ENCODE measurements at places on chromosomes 1 and 21. TPM values are rescaled to one million over a fixed set of nuclear protein-coding genes. Genes with fewer than 3 reads are reported as not detected.

The IKBKE gene
- 83.5 TPM for total RNA-seq

The HSPB7 gene
- not detected for total RNA-seq

The NR1I3 gene
- total RNA-seq, result not detected

The DNAJC6 gene
- total RNA-seq, result 3.3 TPM

GRCh38 chr1:174976436-174977108 lies 23.2 kb upstream of the CACYBP start:
- DNase-seq, result no peak
- no peak overlapping the region for H3K4me3 ChIP-seq
- H3K4me1 ChIP-seq, result peaks cover 14% of the 10 kb centered on the region
- peaks cover 37% of the 10 kb centered on the region for H3K36me3 ChIP-seq
- H3K27ac ChIP-seq, result no peak overlapping the region

GRCh38 chr1:178241837-178242236 lies 147.9 kb downstream of the RASAL2 start:
- no peaks in the 10 kb centered on the region for H3K27me3 ChIP-seq
- H3K36me3 ChIP-seq, result no peaks in the 10 kb centered on the region
- H3K4me1 ChIP-seq, result no peaks in the 10 kb centered on the region
- DNase-seq, result no peak
- no peak overlapping the region for H3K27ac ChIP-seq

DNA sequence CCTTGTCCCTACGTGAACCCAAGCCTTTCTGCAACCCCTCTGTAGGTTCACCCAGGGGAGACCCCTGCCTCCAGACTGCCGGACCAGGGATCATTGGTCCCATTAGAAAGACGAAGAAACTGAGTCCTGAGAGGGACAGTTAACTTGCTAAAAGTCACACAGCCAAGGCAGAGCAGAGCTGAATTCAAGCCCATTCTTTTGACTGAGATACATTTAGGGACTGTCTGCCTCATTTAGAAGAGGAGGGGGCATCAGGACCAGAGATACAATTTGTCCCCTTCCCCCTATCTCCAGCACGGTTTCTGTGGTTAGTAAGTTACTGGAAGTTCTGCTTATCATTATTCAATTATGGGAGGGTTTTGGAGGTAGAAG lies 19.1 kb downstream of the KCNQ4 start:
- peaks cover 1% of the 10 kb centered on the region for H3K27me3 ChIP-seq
- H3K4me1 ChIP-seq, result peaks cover 15% of the 10 kb centered on the region
- peak overlapping the region; percentile 48 for H3K27ac ChIP-seq
- H3K36me3 ChIP-seq, result no peaks in the 10 kb centered on the region

DNA sequence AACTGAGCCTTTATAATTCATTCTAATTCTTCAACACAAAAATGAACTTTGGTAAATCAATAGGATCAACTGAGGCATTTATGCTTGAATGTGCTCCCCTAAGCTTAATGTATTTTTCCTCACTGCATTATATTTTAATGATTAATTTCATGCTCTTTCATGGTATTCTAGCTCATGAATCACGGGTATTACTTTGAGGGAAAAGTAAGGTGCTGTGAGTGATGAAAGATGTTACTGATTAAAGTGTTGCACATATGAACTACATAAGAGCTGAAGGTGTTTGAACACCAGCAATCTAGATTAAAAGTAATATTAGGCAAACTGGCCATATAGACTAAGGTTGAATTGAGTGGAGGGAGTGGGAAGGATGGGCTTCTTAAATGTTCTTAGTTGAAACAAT lies 1.9 kb downstream of the DPYD start:
- H3K4me1 ChIP-seq, result peaks cover 36% of the 10 kb centered on the region
- peak overlapping the region; percentile 93 for H3K4me3 ChIP-seq
- no peak for DNase-seq

DNA sequence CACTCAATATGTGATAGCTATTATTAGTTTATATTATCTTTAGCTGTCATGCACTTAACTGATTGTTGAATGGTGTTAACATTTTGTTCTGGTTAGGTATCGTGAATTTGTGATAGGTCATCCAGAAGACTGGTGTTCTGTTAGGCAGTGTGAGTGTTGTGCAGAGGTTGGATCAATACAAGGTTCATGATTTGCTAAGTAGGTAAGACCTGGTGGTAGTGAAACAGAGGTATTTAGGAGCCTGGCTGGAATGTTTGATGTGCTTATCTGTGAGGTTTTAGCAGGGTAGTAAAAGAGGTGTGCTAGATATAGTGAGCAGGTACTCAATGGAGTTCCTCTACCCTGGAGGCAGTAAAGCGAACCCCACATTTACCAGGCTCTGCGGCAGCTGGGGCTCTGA lies 20.3 kb upstream of the FCRL4 start:
- H3K36me3 ChIP-seq, result no peaks in the 10 kb centered on the region
- peaks cover 11% of the 10 kb centered on the region for H3K27me3 ChIP-seq
- no peak overlapping the region for H3K27ac ChIP-seq
- DNase-seq, result no peak
- no peaks in the 10 kb centered on the region for H3K4me1 ChIP-seq

- H3K4me3 ChIP-seq, result no peak overlapping the region
- peaks cover 5% of the 10 kb centered on the region for H3K27me3 ChIP-seq
- H3K36me3 ChIP-seq, result no peaks in the 10 kb centered on the region
Observed at GRCh38 chr1:7042322-7043190, 257.3 kb downstream of the CAMTA1 start.

DNA sequence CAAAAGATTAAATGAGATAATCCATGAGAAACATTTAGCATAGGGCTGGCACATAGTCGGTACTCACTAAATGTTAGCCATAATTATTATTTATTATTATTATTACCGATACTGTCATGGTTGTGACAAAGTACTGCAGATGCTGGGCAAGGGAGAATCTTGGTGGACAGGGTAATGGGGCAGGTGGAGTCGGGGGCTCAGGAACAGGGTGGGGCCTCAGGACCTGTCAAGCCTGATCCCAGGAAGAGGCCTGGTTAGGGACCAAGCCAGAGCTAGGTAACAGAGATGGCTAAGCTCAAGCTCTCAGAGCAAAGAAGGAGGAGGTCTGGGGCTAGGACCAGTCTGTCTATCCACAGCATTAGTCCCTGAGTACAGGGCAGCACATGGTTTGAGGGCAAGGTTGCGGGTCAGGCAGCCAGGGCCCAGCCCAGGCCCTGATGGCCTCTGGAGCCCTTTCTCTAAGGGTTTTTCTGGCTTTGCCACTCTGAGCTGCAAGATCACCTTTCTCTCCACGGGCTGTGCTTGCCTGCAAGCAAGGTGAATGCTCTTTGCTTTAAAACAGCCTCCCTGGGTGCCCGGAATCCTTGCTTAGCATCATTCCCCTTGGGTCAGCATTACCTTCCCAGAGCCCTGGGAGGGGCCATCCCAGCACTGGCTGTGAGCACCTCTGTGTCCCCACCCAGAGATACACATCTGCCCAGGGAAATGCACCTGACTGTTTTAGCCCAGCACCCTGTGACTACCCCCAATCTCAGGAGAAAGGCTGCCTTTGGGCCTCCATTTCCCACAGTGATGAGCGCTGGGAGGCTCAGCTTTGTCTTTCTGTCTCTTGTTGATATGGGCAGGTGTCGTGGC lies 572.0 kb downstream of the PTPRU start:
- H3K4me1 ChIP-seq, result no peaks in the 10 kb centered on the region
- no peak overlapping the region for H3K4me3 ChIP-seq
- H3K27ac ChIP-seq, result no peak overlapping the region
- H3K27me3 ChIP-seq, result peaks cover 2% of the 10 kb centered on the region
- H3K36me3 ChIP-seq, result no peaks in the 10 kb centered on the region

DNA sequence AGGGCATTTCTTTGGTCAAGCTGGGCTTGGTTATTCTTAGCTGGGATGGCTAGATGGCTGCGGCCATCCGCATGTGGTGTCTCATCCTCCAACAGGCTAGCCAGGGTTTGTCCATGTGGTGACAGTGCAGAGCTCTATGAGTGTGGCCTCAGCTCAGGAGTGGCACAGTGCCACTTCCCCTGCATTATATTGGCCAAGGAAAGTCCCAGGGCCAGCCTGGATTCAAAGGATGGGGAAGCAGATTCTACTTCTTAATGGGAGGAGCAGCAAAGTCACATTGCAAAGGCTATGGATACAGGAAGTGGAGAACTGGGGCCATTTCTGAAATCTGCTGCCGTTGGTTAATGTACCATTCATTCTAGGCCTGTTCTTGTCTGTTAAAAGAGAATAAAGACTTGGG lies 34.4 kb downstream of the STUM start:
- no peaks in the 10 kb centered on the region for H3K36me3 ChIP-seq
- peaks cover 2% of the 10 kb centered on the region for H3K27me3 ChIP-seq
- no peak for DNase-seq
- H3K4me3 ChIP-seq, result no peak overlapping the region

- no peak overlapping the region for H3K27ac ChIP-seq
- H3K4me1 ChIP-seq, result no peaks in the 10 kb centered on the region
- H3K4me3 ChIP-seq, result no peak overlapping the region
Observed at GRCh38 chr21:28234326-28234725, 758.4 kb downstream of the LTN1 start.

GRCh38 chr21:17387030-17387617 lies 125.7 kb upstream of the CXADR start:
- no peaks in the 10 kb centered on the region for H3K27me3 ChIP-seq
- no peaks in the 10 kb centered on the region for H3K4me1 ChIP-seq
- no peak for DNase-seq

DNA sequence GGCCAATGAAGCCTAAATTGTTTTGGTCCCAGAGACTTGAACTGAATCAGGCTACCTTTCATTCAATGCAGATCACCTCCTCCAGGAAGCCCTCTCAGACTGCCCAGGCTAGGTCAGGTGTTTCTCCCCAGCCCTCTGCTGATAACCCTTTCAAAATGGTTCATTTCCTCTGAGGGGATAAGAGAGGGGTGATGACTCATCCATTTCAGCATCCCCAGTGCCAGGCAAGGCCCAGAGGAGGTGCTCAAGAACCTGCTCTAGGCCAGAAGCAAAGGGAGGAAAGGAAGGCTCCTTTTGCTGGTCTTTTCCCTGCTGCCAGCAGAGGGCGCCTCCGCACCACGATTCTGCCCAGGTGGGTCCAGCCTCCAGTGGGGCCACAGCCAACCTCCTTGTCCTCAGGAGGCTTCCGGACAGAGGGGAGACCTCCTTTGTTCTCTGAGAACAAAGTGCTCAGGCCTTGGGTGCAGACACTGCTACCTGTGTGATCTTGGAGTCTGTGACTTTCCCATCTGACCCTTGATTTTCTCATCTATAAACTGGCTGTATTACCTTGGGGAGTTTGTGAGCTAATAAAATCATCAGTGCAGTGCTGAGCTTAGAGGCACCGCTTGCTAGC lies 45.3 kb upstream of the ARHGEF10L start:
- peak; percentile 76 for DNase-seq
- no peak overlapping the region for H3K27ac ChIP-seq
- no peaks in the 10 kb centered on the region for H3K36me3 ChIP-seq
- peaks cover 9% of the 10 kb centered on the region for H3K27me3 ChIP-seq
- no peaks in the 10 kb centered on the region for H3K4me1 ChIP-seq

- H3K4me3 ChIP-seq, result no peak overlapping the region
- peak overlapping the region; percentile 4 for H3K27ac ChIP-seq
- H3K36me3 ChIP-seq, result peaks cover 3% of the 10 kb centered on the region
- peaks cover 25% of the 10 kb centered on the region for H3K4me1 ChIP-seq
Observed at GRCh38 chr1:213985209-213986019, 2.4 kb upstream of the PROX1 start.

- peaks cover 2% of the 10 kb centered on the region for H3K4me1 ChIP-seq
Observed at GRCh38 chr1:44829506-44830384, 13.3 kb downstream of the PTCH2 start.

GRCh38 chr1:14610761-14611160 lies 12.3 kb downstream of the KAZN start:
- H3K4me3 ChIP-seq, result no peak overlapping the region
- no peaks in the 10 kb centered on the region for H3K27me3 ChIP-seq
- no peak for DNase-seq
- H3K36me3 ChIP-seq, result no peaks in the 10 kb centered on the region
- H3K27ac ChIP-seq, result no peak overlapping the region
- H3K4me1 ChIP-seq, result no peaks in the 10 kb centered on the region

DNA sequence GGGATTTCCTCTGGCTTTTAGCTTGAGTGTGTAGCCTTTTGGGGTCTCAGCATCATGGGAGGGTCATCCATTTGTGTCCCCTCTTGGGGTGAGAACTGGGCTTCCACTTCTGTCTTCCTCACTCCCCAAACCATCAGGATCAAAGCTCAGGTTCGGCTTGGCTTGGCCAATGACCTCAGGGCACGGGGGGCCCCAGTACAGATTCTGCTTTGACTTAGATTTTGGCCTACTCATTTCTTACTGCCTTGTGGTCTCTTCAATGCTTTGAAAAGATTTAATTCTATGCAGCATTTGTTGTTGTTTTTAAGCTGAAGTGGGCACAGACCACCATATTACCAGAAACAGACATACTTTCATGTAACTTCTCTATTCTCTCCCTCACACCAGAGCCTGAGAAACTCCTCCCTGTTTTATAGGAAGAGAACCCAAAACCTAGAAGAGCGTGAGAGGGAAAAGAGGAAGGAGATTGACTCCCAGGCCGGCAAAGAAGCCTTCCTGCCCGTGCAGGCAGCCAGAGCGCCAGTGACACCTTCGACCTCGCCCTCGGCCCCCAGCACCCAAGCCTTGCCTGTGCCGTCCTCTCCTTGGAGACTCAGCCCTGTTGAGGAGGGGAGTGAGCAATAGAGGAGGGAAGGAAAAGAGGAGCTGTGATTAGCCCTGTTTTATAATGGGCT lies 1.9 kb upstream of the S100A3 start:
- peak overlapping the region; percentile 31 for H3K27ac ChIP-seq
- H3K4me3 ChIP-seq, result no peak overlapping the region
- no peaks in the 10 kb centered on the region for H3K36me3 ChIP-seq
- H3K27me3 ChIP-seq, result no peaks in the 10 kb centered on the region
- H3K4me1 ChIP-seq, result peaks cover 19% of the 10 kb centered on the region
- DNase-seq, result no peak

- peaks cover 2% of the 10 kb centered on the region for H3K36me3 ChIP-seq
- peaks cover 33% of the 10 kb centered on the region for H3K27me3 ChIP-seq
- H3K27ac ChIP-seq, result no peak overlapping the region
- H3K4me3 ChIP-seq, result no peak overlapping the region
- peaks cover 3% of the 10 kb centered on the region for H3K4me1 ChIP-seq
Observed at GRCh38 chr1:18104546-18105100, 3.0 kb upstream of the IGSF21 start.

- H3K36me3 ChIP-seq, result no peaks in the 10 kb centered on the region
- no peak overlapping the region for H3K27ac ChIP-seq
- no peaks in the 10 kb centered on the region for H3K27me3 ChIP-seq
- H3K4me3 ChIP-seq, result no peak overlapping the region
- DNase-seq, result no peak
Observed at GRCh38 chr1:3570066-3570986, 41.0 kb downstream of the MEGF6 start.

DNA sequence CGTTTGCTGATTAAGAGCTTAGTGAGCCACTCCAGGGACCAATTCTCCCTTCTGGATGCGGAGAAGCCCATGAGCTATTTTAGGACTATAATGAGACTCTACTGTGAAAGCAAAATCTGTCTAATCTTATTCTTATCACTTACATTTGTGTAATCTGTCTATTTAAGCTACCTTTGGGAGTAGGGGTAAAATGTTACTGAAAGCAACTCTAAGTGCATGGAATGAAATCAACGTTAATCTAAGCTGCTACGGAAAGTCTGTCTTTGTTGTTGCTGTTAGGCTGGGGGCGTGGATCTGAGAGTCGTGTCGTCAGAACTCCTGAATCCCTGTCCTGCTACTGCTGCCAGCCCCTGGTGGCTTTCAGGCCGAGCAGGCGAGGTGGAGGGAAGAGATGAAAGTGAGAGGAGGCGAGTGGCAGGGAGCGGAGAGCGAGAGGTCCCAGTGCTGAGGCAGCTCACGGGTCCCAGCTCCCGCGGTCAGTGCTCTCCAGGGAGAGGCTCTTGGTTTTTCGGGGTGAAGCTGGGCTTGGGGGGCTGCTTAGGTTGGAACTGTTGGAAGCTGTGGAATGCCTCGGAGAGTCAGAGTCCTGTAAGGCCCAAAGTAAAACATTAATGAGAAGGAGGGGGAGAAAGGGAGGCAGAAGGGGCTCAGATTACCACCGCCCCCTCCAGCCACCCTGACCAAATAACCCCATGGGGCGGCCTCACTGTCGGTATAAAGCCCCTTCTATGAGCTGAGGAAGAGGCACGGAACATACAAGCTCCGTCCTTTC lies 53.9 kb downstream of the COQ8A start:
- H3K27me3 ChIP-seq, result peaks cover 2% of the 10 kb centered on the region
- H3K4me3 ChIP-seq, result no peak overlapping the region
- DNase-seq, result no peak

All from activated naive CD8-positive, alpha-beta T cell treated with anti-CD3 and anti-CD28 coated beads, Interleukin-2, amount 10 ng/mL, durations not matched to agents 7 days and 5 days (primary cell).